DMS153 (cell line): ENCODE measurements at places on chromosomes 6 and 20.

DNA sequence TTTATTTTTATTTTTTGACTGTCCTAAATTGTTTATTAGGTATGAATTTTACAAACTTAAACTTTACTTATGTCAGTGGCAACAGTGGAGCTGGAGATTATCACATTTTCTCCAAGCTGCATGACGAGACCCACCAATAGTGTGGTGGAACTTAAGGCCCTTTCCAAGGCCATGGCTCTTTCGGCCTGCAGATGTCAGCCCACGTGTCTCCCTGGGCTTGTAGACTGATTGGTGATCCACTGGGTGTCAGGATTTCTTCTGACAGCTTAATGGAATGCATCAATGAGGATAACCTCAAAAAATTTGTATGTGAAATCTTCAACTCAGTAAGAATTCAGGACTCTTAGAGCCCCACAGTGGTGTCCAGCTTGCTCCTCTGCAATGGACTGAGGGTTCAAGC, 32.3 kb upstream of the OVOL2 start:
- DNase-seq, result no peak

GRCh38 chr6:142316791-142317368, 15.1 kb downstream of the ADGRG6 start:
- no peak for DNase-seq

GRCh38 chr6:137871831-137872454, 4.9 kb downstream of the TNFAIP3 start:
- no peak for DNase-seq

DNA sequence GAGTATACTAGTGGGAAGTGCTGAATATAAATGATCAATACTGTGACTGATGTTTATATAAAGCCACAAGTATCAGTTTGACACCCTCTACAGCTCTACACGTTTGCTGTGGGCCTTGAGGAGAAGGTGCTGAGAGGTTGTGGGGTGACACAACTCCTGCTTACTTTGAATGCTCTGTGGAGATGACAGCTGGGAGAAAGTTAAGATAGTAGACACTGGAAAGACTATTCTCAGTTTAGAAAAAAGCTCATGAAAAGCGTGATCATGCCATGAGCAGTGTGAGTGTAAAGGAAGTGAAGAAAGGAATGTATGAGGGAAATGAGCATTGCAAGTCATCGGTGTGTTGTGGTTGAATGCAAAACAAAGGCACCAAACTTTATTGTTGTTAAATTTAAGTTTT, 215.8 kb downstream of the UTRN start:
- no peak for DNase-seq

- DNase-seq, result no peak
These were observed 126.1 kb downstream of the PXDC1 start for GRCh38 chr6:3625149-3625979.

GRCh38 chr6:27209659-27210269, 37.7 kb upstream of the PRSS16 start:
- DNase-seq, result no peak

DNA sequence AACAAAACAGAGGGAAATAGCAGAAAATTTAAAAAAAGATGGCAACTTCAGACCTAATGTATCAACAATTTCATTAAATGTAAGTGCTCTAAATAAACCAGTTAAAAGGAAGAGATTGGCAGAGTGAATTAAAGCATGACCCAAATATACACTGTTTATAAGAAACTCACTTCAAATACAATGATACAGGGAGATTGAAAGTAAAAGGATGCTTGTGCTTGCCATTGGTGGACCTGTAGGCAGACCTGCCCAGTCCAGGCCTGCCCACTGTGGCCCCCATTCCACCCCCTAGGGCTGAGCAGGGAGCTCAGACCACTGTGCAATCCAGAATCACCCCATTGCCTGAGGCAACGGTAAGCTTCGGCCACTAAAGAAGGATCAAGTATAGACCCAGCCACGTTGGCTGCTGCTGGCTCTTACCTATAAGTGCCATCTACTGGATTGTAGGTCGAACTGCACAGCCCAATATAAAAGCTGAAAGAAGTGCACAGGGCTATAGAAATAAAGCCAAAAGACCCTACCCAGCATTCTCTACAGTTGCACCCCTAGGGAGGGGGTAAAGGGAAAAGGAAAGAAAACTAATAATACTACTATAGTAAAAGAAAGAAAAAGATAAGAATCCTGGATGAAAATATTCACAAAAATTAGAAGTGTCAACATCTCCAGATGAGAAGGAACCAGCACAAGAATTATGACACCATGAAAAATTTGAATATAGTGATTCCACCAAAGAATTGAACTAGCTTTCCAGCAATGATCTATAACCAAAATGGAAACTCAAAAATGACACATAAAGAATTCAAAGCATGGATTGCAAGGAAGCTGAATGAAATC, 36.1 kb downstream of the PSMB1 start:
- DNase-seq, result peak; percentile 72

GRCh38 chr6:134175532-134176263, 123.3 kb upstream of the SLC2A12 start:
- no peak for DNase-seq

DNA sequence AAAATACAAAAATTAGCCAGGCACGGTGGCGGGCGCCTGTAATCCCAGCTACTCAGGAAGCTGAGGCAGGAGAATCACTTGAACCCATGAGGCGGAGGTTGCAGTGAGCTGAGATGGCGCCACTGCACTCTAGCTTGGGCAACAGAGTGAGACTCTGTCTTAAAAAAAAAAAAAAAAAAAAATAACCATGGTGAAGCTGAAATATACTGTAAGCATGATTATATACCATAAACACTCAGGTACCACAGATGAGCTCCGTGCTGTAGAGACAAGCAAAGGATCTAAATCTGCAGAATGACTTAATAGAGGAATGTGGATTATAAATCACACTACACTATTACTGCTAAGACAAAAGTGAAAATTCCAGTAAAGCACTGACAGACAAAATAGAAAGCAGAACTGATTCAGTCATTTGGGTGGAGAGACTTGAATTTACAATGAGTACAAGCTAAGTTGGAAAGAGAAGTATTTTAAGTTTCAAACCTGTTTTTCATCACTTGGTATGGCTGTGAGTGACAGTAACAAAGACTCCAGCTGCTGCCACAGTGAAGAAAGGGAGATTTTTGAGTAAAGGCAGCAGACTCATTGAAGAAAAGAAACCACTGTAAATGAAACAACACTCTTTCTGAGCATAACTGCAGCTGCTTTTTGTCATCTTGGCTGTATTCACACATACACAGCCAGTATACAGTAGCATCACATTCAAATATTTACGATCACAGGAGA, 322.1 kb downstream of the RNGTT start:
- no peak for DNase-seq

DNA sequence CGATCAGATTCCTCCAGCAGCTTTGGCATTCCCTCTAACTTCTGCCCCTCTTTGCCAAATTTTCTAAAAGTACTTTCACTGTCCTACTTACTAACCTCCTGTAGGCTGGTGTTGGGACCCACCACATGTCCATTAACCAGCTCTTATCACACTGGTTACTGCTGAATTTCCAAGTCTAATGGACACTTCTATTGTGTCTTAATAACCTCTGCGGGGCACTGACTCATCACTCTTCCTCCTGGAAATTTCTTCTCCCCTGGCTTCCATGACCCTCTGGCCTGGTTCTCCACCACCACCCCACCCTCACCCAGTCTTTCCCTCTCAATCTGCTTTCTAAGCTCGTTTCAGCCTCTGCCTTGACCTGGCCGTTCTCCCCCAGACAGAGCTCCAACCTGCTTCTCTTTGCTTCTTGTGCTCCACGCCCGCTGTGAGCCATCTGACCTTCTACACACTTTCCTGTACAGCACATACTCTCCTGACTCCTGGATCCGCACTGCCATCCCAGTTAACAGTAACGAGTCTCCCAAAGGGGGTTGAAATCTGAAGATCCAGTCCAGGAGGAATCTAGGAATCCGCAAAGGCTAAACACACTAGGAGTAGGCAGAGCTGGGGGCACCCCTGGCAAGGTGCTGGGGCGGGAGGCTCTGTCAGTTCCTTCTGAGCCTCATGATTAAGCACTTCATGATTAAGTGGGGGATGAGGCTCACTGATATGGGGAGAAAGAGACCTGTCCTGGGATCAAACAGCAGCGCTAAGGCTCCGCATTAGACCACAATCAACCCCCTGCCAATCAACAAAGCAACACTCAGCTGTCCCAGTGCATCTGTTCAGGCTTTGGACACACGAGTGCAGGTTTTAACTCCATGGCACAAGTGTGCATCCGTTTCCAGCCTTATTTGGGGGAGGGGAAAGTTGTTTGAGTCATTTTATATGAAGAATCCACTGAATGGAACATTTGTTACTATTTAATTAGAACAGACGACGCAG, 146.3 kb downstream of the LY86 start:
- DNase-seq, result no peak

DNA sequence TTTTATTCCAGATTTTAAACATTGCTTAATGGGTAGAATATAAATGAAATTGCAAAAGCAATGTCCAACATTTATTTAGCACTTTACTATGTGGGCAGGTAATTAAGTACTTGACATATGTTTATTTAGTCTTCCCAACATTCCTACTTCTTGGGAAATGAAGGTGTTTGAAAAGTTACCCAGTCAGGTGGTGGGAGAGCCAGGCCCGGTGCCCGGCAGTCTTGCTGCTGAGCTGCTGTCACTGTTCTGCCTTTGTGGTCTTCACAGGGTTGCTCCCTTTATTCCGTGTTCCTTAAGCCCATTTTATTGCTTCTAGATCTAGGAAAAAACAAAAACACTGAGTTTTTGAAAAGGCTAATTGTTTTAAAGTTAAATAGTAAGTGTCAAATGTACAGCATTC, 42.6 kb upstream of the TULP4 start:
- no peak for DNase-seq

GRCh38 chr6:19298421-19298820, 538.7 kb upstream of the ID4 start:
- DNase-seq, result no peak

GRCh38 chr20:37839955-37840354, 63.0 kb upstream of the VSTM2L start:
- no peak for DNase-seq

GRCh38 chr20:44896583-44896982, 11.1 kb downstream of the YWHAB start:
- DNase-seq, result no peak

DNA sequence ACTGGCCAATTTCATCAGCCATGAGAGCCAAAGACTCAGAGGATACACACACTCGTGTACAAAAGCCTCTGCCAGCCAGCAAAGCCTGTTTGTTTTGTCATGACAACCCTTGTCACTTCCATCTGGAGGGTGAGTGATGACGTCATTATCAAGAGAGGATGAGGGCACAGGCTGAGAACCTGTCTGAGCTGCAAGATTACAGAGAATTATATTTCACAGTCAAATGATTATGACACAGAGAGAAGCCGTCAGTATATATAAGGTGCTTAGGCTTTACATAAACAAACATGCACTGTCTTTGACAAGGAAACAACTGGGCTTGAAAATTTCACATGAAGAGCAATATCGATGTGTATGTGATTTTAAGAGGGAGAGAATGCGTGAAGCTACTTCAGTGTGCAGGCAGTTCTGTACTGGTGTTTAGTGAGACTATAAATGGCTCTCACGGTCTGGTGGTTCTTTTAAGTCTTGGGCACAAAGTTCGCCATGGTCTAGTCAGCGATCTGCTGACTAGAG, 36.5 kb upstream of the BCLAF1 start:
- DNase-seq, result peak; percentile 94

- DNase-seq, result no peak
These were observed 505.1 kb upstream of the NRSN1 start for GRCh38 chr6:23620911-23621401.

- DNase-seq, result no peak
These were observed 7.7 kb downstream of the TFAP2A start for GRCh38 chr6:10407018-10407673.

GRCh38 chr20:1802385-1803060, 92.7 kb upstream of the SIRPA start:
- no peak for DNase-seq

DNA sequence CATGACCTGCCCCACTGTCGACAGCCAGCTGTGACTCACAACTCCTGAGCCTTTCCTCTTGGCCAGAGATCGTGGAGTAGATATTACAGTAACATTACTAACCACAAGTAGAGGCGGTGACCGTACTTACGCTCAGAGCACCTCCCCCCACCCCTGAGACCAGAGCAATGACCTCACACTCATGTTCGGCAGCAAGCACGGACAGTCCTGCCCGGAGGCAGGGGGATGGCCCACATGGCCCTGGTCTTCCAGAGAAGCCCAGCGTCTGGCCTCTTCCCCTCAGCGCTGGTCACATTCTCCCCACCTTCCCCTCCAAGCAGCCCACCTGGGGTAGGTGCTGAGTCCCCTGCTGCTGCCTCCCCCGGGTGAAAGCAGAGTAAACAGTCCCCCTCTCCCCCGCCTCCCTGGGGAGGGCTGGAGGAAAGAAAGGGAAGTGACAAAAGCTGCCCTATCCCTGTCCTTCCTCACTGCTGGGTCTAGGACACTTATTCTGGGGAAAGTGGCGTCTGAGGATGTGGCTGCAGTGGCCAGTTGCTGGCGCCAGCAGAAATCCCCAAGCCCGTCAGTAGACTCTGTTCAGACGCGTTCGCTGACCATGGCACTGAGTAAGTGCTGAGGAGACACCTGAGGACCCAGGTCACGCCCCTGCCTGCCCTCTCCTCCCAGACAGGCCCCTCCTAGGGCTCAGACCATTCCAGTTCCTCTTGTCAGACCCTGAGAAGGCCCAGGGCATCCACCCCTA, 68.5 kb downstream of the MRPL14 start:
- DNase-seq, result no peak
